ENCODE measurements at places on chromosomes 3 and 15.

DNA sequence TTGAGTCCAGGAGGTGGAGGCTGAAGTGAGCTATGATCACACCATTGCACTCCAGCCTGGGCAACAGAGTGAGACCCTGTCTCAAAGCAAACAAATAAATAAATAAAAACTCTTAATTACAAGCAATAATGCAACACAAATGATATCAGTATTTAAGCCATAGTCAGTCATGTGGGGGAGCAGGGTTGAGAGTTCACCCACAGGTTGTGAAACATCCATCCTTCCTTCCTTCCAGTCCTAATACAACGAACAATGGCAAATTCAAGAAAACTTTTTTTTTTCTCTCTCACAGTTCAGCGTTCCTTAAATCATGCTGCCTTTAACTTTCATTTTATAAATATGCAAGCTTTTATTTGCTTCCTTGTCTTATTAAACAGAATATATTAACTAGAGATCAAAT lies 24.1 kb downstream of the ZNF592 start:
- no peak for DNase-seq

GRCh38 chr3:195154793-195155535 lies 116.0 kb downstream of the XXYLT1 start:
- DNase-seq: no peak

DNA sequence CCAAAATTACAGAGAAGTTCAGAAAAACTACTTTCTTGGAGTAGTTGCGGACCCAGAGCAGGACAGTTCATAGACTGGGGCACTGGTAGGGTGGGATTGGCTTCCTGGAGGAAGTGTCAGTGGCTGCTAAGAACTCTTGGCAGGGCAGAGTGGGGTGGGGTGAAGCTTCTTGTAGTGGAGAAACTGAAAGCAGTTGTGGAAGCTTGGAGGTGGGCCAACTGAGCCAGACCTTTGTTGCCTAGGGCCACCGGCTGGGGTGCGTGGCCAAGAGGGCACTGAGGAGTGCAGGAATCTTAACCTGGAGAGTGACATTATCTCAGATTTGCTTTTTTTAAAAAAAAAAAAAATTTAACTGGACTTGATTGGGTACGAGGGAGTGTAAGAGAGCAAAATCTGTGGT lies 3.1 kb downstream of the KAT2B start:
- DNase-seq: peak; percentile 37

GRCh38 chr3:81684751-81685395 lies 76.6 kb downstream of the GBE1 start:
- DNase-seq: no peak

DNA sequence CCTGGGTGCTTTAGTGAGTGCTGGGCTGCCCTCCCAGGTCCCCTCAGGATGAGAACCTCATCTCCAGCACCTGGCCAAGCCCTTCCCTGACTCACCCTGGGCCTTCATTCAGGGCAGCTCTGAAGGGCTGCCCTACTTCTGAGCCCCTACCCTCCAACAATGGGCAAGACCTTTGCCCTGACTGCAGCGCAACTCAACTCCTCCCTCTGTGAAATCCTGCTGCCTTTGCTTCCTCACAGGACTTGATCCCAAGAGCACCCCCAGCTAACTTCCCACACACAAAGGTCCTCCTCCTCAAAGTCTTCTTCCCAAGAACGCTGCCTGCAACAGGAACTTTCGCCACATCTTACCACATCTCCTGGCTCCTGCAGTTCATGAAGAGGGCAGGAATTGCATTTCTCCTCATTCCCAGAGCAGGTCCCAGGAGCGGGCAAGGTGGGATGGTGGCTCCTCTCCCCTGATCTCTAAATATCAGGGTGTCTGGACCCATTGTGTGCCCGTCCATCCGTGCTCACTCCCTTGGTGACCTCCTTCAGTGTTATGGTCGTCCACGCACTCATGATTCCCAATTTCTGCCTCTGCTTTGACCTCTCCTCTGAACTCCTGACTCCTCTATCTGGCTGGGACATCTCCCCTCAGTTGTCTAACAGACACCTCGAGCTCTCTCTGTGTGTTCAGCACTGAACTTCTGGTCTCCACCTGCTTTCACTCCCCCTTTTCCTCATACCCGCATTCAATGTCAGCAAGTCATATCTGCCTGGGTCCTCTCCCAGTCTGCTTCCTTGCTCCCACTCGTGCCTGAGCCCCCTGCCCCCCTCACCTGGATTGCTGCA lies 4.5 kb upstream of the SSUH2 start:
- no peak for DNase-seq

- DNase-seq: no peak
These were observed 93.9 kb downstream of the RBPMS2 start for GRCh38 chr15:64681424-64682024.

- DNase-seq: no peak
These were observed 369.1 kb downstream of the RORA start for GRCh38 chr15:60859996-60860494.

- no peak for DNase-seq
These were observed 2.3 kb upstream of the DNAH1 start for GRCh38 chr3:52313774-52314188.

DNA sequence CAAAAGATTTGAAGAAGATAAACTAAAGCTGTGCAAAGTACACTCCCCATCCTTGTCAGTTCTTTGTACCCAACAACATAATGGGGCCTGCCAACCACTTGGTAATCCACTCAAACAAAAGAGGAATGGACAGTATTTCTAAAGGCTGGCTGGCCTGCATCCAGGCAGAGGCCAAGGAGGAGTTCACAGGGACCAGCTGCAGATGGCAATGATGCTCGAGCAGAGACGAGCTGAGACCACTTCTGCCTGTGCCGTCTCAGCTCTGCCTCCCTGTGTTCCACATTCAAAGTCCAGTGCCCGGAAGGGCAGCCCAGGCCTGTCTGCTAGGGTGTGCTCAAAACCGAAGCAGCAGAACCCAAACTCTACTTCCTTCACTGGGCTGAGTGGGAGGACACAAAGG lies 14.3 kb downstream of the CXCR6 start:
- no peak for DNase-seq

DNA sequence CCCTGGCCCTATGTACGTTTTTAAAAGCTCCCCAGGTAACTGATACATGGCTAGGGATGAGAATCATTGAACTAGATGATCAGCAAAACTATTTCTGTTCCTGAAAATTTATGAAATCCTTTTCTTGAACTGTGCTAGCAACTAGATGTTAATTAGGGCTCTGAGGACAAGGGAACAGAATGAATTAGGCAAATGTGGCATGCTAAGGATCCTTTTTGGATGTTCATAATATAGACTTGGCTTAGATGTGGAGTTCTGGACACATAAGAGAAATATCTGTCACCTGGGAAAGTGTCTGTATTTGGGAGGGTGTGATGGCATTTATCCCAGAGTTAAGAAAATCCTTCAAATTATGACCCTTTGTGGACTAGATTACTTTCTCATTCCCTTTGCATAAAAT lies 71.2 kb downstream of the RSRC1 start:
- DNase-seq: no peak

DNA sequence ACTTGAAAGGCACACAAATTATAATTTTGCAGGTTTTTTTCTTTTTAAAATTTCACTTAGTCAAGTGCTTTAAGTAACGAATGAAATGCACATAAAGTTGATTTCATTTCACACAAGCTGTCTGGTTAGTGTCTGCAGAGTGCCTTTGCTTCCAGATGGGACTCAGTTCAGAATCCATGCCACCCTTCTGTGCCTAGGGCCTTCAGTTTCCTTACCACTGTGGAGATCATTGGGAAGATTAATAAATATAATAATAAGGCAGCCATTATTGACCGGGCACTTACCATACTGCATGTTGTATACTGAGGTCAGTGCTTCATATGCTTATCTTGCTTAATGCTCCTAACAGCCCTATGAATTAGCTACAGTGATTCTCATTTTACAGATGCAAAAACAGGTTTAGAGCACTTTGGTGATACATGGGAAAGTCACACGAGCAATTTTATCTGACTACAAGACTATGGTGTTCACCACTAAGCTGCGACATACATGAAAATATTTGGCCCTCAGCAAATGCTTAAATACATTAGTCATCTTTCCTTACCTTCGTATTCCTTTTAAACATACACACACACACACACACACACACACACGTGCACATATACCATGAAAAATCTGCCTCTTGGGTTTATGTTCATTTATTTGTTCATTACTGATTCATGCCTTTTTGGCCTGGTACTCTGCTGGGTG lies 3.1 kb downstream of the NMNAT3 start:
- DNase-seq: no peak

DNA sequence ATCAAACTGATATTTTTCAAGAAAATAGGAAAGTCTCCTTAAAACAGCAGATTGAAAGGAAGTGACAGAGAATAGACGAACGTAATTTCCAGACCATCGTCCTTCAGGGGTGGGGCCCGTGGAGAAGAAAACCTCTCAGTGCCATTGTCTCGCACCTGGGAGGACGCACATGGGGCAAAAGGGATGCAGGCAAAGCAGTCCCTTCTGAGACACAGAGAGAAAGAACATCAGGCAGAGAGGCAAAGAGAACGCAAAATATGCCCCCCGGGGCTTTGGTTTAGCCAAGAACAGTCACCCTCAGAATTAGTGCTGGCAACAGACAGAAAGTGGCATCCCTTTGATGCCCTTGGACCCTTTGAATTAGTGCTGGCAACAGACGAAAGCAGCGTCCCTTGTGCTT lies 37.0 kb downstream of the MUC20 start:
- no peak for DNase-seq

DNA sequence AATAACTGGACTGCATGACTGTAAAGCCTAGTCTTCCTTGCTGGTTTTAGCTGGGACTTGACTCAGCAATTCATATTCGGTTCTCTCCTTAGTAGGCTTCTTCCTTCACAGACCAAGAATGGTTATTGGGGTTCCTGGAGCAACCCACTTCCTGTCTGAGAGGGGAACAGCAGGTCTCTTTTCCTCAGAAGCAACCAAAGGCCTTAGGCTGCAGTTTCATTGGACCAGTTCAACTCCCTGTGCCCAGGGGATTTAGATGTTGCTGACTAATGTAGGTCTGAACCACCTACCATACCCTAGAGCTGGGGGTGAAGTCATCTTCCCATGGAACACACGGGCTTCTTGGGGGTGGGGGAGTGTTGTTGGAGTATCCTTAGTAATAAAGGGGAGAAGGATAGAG lies 84.0 kb upstream of the SKOR1 start:
- no peak for DNase-seq

DNA sequence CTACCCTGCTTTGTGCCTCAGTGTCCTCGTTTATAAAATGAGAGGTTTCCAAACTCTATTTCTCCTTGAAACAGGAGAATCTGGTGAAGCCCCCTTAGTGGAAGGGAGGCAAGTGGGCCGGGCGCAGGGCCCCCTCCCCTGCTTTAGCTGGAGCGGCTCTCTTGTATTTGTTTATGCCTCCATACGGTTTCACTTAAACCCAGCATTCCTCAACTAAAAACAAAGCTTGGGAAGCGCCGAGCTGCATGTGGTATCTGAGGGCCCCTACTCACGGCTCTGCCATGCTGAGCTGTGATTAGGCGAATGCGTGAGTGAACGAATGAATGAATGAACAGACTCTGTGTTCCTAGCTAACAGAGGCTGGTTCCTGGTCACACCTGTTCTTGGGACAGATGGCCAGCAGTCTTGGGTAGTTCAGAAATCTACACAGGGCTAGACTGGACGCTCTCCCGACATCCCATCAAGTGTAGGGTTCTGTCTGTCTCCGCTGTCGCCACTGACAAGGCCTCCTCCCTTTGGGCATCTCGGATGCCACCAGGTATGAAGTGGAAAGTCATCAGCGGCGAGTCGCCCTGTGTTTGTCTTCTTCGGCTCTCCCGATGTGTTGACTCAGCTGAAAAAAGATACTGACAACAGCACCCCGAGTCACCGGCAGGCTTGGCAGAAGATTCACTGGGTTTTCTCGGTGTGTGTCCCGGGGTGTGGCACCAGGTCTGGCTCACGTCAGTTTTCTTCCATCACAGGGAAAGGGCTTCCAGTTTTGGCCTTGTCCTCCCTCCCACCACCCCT lies 42.4 kb upstream of the VPS8 start:
- no peak for DNase-seq

- no peak for DNase-seq
These were observed 63.6 kb downstream of the RYR3 start for GRCh38 chr15:33374226-33374914.

- DNase-seq: no peak
These were observed 338.1 kb upstream of the TGFBR2 start for GRCh38 chr3:30268288-30268687.

- DNase-seq: no peak
These were observed 233.1 kb downstream of the EBLN2 start for GRCh38 chr3:73294537-73294936.

GRCh38 chr15:66293419-66294156 lies at the start of gene DIS3L:
DIS3L (plus strand) TSS chr15:66293568; CDS start chr15:66293597, 29 bp downstream.
- peak; percentile 59 for DNase-seq

DNA sequence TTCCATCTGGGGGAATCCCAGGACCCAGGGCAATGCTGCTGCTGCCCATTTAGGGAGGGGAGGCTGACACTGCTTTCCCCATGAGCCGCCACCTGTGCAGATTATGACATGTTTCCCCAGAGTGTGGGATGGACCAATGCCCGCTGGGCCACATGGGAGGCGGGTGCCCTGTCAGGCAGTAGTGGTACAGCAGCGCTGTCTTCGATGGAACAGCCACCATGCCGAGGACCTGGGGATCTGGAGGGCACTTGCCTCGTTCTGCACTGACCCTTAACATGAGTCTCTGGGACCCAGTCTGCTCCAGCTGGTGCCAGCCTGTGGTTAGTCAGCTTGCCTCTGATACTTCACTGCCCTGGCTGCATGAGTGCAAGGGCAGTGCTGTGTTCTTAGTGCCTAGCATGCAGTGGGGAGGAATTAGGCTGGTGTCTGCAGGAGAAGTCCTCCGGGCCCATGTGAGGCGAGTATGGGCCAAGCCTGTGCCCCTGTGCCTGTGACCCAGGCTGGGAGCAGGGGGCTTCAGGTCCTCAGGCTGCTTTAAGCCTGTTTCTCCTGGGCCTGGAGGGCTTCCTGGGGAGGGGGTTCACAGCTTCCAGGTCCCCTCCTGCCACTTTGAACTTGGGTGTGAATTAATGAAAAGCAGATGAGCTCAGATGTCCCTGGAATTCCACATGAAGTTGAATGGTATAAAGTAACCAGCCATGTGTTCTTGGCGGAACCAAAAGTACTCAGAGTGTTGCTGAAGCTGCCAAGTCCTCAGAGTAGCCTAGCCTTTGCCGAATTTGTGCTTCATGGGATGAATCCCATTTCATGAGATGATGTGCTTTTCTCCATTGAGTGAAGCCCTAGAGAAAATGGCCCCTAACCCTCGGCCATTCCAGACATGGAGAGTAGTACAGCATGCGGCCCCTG lies 22.9 kb downstream of the KLF13 start:
- DNase-seq: no peak

GRCh38 chr15:61050844-61051568 lies 178.1 kb downstream of the RORA start:
- no peak for DNase-seq

- no peak for DNase-seq
These were observed 5.2 kb upstream of the EBLN2 start for GRCh38 chr3:73056014-73056844.

- DNase-seq: no peak
These were observed 54.2 kb downstream of the PHLDB2 start for GRCh38 chr3:111913163-111913763.

- DNase-seq: peak; percentile 55
These were observed 16.1 kb downstream of the ZNF80 start for GRCh38 chr3:114221165-114221880.

Measured in activated CD4-positive, alpha-beta T cell treated with anti-CD3 and anti-CD28 coated beads for 4 hours (primary cell).